ENCODE measurements at places on chromosomes 5 and 9.

GRCh38 chr5:135194573-135195269 lies 160.7 kb upstream of the PITX1 start:
- no peak for DNase-seq

DNA sequence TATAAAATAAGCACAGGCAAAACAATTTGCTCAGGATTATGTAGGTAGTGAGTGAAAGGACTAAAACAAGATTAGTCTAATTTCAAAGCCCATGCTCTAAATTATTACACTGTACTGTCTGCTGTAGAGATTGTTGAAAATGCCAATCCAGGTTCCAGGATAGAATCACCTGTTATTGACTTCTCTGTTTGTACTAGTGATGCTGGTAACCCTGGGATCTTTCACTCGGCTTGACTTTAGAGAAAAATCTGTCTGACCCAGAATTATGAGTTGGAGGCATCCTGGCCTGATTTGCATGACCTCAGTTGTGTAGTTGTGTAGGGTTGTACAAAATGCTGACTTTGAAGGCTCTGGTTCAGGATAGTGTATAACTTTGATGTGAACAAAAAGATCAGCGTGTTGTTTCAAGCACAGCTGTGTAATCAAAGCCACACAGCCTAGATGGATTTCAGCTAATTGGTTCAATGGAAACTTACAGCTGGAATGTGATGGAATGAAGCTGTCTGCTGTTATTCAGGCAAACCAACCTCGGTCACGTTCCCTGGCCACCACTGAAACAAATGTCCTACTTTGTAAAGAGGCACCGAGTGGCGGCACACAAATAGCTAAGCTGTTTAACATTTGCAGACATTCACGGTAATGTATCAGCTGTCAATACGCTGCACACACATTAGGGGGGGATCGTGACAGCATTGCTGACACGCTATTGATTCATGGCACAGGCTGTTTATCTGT lies 340.3 kb downstream of the KCTD16 start:
- DNase-seq = no peak

DNA sequence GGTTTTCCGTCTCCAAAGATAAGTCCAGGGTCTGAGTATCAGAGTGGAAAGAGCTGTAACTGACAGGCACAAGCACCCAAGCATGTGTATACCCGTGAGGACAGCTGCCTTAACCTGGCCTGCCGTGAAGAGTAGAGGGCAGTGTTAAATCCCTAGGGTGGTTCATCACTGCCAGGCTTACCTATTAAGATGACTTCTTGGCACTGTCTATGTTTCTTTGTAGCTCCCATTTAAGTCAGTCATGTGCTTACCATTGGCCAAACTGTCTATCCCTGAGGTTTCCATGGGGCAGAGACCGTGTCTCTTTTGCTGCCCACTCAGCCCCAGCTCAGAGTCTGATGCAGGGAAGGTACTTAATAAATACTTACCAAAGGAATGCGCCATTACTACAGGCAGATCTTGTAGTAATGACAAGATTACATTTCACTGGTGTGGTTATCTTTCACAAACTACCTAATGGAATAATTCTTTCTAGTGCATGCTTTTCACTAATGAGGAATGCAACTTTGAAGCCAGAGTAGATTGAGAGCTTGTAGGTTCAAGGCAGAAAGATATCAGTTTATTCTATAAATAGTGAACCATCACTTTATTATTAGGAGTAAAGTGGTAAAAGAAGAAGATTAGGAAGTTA lies 64.2 kb downstream of the SNX24 start:
- no peak for DNase-seq

GRCh38 chr9:19028835-19029451 lies 4.1 kb downstream of the SAXO1 start:
- DNase-seq = peak; percentile 85

DNA sequence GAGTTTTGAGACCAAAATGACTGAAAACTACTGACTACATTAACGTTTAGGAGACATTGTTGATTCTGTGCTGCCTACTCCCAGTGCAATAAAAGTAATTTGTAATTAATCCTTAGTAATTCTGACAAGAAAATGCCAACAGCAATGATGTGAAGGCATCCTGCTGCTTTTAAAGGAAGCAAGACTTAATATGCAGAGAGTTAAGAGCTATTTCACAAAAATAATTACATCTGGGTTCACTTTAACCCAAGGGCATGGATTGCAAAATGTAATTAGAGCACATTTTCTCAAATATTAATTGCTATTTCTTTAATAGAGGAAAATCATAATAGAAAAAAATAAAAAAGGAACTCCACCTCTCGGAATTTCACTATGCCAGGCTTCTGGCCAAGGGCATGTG lies 22.7 kb upstream of the TNFSF8 start:
- no peak for DNase-seq

- peak; percentile 79 for DNase-seq
These were observed 2.5 kb downstream of the TLX3 start for GRCh38 chr5:171311322-171312077.

DNA sequence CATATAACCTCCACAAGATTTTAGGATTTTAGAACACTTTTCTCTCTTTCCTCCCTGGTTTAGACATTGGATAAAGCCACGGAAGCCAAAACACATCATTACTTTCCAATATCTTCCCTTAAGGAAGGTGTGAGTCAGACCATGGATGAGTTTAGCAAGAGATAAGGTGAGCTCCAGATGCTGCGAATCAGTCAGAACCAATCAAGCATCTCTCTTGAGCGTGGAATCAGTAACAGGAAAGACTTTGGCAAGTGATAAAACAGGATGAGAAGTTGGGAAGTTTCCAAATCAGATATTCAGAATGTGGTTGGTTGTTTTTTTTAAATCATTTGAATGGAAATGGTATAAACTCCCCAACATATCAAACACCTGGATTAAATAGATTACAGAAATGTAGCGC lies 397.8 kb downstream of the EFNA5 start:
- no peak for DNase-seq

- no peak for DNase-seq
These were observed 644.4 kb upstream of the GRAMD2B start for GRCh38 chr5:125778791-125779190.

DNA sequence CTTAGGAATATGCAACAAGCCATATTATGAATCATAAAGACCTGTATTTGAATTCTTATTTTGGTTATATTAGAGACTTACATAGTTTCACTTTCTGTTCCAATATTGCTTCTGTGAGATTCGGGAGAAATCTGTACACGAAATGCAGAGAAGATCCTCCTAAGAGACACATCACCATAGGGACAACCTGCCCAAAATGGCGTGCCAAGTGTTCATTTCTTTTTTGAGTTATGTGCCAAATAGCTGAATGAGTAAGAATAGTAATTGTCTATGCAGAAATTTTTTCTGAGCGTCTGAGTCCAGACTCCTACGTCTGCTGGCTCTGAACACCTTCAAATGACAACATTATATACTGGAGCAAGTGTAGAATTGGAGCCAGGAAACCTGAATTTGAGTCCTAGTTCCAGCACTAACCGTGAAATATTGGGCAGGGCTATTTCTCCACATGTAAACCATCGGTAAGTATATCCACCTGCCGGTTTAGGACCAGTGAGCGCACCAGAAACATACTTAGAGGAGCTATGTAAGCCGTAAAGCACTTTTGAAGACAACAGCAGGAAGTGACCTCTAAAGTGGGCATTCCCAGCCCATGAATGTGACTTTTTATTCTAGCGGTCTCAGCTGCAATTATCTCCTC lies 163.9 kb upstream of the DMRT1 start:
- DNase-seq = no peak

GRCh38 chr9:119078015-119078414 lies 291.2 kb downstream of the BRINP1 start:
- DNase-seq = peak; percentile 14

GRCh38 chr5:28402590-28403301 lies 1364.4 kb upstream of the CDH9 start:
- DNase-seq = no peak

DNA sequence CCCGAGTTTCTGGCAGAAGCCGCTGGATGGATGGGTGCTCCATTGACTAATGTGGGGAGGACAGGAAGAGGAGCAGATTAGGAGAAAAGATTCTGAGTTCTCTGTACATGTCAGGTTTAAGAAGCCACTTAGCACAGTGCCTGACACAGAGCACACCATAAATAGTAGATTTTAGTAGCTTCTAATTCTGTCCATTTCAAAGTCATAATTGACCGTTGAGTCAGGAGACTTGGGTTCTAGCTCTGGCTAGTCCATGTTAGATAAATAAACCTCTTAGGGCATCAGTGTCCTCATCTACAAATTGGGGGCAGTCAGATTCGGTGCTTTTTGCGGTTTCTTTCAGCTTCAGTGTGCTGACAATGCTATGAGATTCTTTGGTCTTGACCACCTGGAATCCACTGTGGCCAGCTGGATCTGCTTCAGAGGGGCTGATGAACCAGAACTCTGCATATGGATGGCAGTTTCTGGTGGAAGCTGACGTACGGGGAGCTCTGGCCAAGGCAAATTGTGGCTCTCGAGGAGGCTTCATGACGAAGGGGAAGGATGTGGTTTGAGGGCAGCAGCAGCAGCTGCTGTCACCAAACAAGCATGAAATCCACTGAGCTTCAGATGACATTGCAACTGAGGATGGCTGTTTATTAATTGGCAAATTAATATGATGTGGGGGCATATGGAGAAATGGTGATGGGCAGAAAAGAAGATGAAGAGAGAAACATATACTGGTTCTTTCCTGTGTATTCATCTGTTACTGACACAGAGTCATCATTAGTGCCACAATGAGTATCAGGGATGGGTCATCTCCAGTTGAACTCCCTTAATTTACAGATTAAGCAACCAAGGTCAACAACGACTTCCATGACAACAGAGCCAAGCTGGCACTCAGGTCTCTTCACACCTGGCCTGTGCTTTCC lies 134.4 kb downstream of the AOPEP start:
- no peak for DNase-seq

DNA sequence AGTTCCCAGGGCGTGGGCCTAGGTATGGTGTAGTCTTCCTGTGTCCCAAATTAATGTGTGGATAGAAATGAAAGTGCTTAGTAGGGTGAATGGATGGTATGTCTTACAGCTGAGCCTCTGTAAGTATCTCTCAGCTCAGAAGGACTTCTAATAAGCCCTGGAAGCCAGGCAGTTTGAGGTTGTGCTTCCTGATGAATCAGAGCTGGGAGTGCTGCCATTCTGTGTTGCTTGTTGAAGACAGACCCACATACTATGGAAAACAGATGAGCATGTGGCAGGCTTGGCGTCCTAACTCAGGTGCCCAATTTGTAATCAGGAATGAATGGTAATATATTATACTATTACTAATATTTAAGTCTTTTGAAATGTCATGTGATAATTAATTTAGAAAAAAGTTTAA lies 69.8 kb downstream of the CMYA5 start:
- no peak for DNase-seq

DNA sequence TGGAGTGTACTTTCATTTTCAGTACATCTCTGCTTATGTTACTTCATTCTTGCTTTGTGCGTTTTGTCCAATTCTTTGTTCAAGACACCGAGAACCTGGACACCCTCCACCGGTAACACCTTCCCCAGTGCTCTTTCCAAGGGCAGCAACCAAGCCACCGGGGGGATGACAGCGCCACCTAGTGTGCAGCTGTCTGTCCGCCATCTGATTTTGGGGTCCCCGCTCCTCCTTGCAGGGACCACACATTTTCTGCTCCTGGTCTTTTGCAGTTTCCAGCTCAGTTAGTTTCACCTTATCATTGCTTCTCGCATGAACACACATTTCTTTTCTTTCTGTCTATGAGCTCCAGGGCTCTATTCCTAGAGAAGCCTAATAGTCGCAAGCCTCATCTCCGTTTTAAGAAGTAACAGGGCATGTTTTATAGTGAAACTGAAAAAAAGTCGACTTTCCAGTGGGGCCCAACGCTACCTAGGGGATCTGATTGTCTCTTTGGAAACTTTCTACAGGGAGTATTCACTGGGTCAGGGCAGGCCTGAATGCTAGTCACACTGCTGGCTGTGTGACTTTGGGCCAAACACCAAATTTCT lies 152.1 kb downstream of the FSTL4 start:
- peak; percentile 77 for DNase-seq

Data from GM23338 (cell line).